ENCODE measurements at places on chromosomes 13 and 19.

GRCh38 chr13:43905435-43906031, 25.8 kb downstream of the LACC1 start:
- DNase-seq, result peak; percentile 79

- DNase-seq, result no peak
Observed at GRCh38 chr13:64369121-64369520, 2861.0 kb downstream of the PCDH9 start.

- no peak for DNase-seq
Observed at GRCh38 chr13:46749951-46750350, 47.0 kb downstream of the ESD start.

DNA sequence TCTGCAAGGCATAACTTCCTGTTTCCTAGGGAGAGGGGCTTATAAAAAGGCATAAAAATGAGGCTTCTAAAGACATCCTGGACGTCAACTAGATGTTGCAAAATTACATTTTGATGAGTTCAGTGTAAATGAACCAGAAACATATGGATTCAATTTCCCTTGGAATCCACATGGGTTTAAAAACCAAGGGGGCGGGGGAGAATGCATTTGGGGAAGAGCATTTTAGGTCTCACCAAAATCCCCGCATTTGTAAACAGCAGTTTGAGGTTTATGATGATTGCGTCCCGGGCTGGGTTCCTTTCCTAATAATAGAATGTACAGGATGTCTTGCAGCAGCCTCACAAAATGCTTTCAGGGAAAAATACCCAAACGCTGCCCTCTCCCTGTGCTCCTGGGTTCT, 407.8 kb downstream of the ZNF536 start:
- DNase-seq, result no peak

DNA sequence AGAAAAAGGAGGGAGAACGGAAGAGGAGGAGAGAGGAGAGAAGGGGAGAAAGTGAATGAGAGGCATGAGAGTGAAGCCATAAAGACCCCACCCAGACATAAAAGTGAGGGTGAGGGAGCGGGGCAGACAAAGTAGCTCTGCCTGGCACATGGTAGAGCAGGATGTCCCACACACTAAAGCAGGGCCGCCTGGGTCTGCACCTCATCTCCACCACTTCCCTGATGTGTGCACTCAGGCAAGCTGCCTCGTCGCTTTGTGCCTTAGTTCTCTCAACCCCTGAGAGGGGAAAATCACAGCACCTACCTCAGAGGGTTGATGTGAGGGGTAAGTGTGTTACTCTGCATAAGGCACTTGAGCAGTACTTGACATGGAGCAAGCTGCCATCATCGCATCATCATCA, 488.1 kb downstream of the COG6 start:
- DNase-seq, result no peak

DNA sequence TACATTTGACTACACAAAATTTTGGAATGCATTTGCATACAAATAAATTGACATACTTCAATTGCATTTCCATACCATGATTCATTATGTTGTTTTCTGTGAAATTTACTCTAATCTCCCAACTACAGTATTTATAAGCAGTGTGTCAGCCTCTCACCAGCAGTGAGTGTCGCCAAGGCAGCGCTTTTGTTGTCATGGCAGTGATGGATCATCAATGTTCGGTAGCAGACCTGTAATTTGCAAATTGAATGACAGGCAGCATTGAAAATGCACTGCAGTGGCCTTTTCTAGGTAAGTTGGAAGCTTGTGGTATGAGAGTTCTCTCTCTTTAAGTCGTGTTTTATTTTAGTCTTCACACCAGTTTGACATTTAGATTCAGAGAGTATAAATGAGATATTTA, 534.1 kb downstream of the PCDH17 start:
- no peak for DNase-seq

- DNase-seq, result no peak
Observed at GRCh38 chr19:17086120-17086519, 10.5 kb downstream of the MYO9B start.

DNA sequence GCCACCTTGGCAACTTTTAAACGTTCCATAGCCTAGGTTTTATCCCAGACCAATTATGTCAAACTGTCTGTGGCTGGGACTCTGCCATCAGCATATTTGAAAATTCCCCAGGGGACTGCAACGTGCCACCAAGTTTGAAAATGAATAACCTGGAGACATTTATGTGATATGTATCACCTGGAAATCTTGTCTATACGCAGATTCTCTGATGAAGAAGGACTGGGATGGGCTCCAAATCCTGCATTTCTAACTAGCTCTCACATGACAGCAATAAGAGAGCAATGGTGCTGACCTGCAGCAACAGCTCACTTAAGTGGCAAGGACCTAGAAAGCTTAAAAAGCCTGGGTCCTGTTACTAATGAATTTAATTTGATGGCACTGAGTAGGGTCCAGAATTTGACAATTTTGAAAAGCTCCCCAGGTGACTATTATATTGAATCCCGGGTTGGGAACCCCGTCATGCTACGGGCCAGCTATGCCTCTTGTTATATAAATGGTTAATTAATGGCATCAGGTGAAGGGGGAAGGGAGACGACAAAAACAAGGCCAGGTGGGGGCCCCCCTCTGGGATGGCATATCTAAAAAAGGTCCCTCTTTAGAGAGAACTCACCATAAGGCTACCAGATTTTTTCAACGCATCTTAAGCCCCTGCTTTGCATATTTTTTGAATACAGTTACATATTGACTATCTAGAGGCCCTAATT, 213.7 kb downstream of the ZIC5 start:
- DNase-seq, result no peak

DNA sequence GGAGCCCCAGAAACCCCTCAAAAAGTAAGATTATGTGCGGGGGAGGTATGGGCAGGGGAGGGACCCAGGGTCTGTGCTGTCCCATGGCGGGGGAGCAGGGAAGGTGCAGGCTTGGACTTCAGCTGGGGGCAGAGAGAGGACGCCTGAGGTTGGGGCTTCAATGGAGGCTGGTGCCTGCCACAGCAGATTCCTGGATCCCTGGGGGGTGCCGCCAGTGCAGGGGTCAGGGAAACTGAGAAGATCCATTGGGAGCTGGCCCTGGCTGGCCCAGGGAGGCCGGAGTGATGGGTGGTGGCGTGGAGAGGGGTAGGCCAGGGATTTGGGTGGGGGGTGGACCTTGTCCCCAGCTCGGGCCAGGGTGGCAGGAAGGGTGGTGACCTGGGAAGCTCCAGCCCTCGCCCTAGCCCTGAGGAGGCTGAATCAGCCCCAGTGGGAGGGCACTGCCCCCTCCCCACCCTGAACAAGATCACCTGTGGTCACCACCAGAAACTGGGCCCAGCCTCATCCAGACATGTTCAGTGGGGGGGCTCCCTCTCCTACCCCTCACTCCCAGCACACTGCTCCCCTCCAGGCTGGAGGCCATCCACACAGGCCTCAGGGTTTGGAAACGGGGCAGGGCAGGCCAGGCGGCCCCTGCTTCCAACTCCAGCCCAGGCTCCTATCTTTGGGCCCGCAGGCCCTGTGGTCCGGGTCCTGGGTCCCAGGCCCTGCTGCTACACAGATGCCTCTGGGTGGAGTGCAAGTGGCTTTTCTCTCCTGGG, 1.4 kb downstream of the NKPD1 start:
- DNase-seq, result no peak

- DNase-seq, result no peak
Observed at GRCh38 chr13:112675366-112675756, 14.5 kb upstream of the ATP11A start.

- no peak for DNase-seq
Observed at GRCh38 chr19:50314724-50315708, 14.2 kb downstream of the KCNC3 start.

DNA sequence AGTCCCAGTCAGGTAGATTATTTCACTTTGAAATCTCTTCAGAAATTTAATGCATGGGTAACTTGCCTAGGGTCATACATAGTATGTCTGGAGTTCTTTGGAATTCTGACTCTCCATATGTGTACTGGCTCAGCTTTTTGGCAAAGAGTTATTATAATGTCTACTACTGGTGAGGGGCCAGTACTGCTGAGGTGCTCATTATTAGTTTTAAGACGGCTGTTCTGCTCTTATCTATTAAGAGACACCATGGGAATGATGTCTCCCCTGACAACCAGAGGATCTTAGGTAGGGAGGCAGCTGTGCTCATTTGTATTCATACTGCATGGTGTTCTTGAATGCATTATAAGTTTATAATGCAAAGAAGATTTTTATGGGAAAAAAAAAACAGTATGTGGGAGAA, 184.1 kb downstream of the RGCC start:
- no peak for DNase-seq

- DNase-seq, result no peak
Observed at GRCh38 chr13:27774651-27775050, 17.6 kb upstream of the GSX1 start.

GRCh38 chr13:40026174-40026585, 370.7 kb downstream of the COG6 start:
- no peak for DNase-seq

GRCh38 chr13:76293346-76293745, 592.9 kb downstream of the KCTD12 start:
- no peak for DNase-seq

DNA sequence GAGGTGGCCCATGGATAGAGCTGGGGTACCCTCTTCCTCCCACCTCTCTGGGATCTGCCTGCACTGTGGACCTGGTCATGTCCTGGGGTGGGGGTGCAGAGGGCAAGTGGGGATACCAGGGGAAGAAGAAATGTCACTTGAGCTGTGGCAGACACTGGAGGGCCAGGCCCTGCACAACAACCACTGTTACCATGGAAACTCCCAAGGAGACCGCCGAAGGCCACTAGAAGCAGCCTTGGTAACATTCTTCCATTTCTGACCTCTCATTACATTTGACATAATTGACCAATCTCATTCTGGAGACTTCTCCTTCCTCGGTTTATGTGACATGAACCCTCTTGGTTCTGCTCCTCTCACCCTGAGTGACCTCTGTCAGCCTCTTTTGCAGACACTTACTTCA, 179.9 kb upstream of the SERP2 start:
- DNase-seq, result no peak

DNA sequence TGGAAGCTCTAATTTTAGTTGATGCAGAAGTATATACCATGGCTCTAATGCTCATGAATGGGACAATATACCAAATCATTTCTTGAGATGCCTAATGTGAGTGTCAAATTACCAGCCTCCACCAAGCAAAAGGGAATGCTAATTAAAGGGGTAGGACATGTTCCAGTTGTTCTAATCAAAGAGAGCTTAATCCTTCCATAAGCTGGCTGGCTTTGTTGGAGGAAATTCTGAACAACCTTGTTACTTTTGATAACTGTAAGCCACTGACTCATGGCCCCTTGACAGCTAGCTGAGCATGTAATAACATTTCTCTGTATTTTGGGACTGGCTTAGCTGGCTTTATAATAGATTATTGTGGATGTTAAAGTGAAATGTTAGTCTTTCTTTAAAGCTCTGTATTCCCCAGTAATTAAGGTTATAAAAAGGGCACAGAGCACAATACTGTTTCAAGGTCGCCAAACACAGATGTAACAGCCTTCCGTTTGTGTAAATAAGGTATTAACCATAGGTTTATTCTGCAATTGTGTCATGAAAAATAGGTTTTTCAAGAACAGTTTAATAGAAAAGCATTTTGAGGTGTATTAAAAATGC, 1194.0 kb downstream of the PCDH9 start:
- no peak for DNase-seq

DNA sequence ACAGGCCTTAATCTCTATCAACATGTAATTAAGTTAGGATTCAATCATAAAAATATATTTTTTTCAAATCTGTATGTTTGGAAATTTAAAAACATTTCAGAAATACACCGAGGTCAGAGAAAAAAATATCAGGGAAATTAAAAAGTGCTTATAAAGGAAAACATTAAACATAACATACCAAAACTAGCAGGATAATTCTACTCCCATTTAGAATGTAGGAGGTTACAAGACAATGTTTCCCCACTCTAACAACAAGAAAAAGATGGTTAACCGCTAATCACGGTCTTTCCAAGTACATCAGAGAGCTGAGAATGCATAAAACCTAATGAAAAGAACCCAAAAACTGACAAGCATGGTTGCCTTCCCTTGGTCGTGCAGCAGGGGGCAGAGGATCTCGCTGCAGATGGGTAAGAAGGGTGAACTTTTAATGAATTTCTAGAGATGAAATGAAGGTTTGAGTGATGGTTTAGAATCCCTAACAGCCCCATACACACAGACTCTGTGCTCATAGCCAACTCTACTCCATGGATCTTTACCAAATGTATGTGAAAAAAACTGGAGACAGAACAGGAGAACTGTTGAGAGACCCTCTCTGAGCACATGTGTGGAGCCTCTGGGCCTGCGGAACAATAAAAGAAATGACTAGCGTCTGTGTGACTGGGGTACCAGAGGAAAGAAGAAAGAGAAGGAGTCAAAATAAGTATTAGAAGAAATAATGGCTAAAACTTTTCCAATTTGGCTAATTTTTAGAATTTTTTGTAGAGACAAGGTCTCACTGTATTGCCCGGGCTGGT, 51.3 kb upstream of the LSM14A start:
- peak; percentile 56 for DNase-seq

DNA sequence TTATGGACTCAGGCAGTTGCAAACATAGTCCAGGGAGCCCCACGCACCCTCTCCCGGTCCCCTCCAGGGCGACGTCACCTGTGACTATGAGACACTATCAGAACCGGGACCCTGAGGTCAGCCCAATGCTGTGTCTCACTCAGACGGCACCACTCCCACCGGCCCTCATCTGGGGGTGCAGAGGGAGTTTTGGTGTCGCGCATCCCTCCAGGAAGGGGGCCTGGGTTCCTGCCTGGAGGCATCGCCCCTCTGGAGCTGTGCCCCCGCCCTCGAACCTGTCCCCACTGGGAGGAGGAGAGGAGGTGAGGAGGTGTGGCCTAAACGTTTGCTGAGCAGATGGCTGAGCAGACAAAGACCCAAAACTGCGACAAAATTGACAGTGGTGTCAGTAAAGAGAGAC, 51.2 kb downstream of the GADD45B start:
- no peak for DNase-seq

DNA sequence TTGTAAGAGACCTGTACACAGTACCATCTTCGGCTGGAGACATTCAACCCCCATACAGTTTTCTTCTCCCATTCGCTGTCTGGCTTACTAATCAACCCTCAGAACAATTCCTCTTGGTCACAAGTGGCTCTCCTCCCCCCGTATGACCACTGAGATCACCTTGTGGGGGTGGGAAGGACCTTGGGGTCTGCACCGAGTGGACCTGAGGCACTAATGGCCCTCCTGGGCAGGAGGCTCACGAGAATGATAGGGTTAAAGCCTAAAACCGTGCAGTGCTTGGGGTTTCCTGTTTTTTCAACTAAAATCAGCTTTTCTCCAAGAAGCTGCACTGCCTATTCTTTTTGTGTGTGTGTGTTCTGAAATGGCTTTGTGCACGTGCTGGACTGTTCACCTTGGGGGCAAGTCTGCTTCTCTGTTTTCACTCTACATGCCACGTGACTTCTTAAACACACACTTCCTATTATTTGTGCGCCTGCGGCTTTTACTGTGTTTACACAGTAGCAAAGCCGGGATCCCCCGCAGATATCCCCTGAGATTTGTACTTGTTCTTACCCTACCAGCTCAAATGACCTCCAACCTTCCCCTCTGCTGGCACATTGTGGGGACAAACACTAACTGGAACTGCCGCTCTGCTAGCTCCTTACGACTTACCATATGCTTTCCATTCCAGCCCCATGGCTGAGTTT, 12.3 kb downstream of the RBM26 start:
- no peak for DNase-seq

Data from erythroblast (primary cell).